Stimulated activated CD4-positive, alpha-beta T cell treated with anti-CD3 and anti-CD28 coated beads, Interleukin-15, amount 100 ng/mL, for 48 hours (primary cell): ENCODE measurements at places on chromosomes 3 and 15.

DNA sequence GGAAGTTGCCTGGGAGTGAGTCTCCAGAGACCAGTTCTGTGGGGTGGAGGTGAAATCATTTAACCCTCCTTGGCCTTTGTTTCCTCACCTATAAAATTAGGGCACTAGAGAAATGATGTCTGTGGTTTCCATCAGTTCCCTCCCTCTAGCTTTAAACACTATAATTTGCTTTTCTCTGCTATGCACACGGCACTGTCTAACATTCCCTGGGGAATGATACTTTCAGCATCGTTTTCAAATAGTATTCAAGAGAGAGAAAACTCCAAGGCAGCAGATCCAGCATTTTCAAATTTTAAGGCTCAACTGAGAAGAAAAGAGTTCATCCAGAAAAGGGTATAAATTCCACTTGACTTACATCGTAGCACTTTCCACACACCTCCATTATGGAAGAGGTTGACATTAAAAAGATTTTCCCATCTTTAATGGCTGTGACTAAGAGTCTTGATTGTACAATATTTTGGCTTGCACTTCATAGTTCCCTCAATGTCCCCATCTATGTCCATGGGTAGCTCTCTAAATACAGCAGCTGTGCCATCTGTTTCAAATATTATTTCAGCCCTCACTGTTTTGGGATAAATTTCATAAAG, 137.7 kb upstream of the ZPLD1 start:
- no peak for DNase-seq

DNA sequence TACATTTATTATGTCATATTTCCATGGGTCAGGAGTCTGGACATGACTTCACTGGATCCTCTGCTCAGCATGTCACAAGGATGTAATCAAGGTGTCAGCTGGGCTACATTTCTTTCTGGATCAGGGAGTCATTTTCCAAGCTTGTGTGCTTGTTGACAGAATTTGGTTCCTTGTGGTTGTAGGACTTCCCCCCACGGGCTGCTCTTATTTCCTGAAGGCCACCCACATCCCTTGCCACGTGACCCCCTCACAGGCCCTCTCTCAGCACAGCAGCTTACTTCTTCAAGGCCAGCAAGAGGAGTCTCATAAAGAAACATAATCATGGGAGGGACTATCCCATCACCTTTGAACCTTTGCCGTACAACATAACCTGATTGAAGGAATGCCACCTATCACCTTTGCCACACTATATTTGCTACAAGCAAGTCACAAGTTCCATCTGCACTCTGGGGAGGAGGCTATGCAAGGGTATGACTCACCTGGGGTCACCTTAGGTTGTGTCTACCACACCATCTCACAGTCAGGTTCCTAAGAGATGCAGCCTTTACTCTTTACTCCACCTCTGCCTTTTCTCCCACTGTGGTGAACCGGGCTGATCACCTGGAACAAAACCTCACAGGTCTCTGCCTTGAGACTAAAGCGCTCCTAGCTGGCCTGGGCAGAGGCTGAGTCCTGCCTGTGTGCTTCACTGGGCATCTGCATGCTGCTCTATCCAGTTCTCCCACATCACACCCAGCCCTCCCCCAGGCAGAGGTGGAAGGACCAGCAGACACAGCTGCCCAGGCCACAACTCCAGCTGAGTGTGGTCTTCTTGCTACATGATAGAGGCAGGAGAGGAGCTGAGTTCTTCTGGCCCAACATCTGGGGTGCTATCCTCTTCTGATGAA, 13.5 kb downstream of the RAB6B start:
- DNase-seq, result no peak

- no peak for DNase-seq
Observed at GRCh38 chr3:140434261-140434905, 243.5 kb upstream of the TRIM42 start.

DNA sequence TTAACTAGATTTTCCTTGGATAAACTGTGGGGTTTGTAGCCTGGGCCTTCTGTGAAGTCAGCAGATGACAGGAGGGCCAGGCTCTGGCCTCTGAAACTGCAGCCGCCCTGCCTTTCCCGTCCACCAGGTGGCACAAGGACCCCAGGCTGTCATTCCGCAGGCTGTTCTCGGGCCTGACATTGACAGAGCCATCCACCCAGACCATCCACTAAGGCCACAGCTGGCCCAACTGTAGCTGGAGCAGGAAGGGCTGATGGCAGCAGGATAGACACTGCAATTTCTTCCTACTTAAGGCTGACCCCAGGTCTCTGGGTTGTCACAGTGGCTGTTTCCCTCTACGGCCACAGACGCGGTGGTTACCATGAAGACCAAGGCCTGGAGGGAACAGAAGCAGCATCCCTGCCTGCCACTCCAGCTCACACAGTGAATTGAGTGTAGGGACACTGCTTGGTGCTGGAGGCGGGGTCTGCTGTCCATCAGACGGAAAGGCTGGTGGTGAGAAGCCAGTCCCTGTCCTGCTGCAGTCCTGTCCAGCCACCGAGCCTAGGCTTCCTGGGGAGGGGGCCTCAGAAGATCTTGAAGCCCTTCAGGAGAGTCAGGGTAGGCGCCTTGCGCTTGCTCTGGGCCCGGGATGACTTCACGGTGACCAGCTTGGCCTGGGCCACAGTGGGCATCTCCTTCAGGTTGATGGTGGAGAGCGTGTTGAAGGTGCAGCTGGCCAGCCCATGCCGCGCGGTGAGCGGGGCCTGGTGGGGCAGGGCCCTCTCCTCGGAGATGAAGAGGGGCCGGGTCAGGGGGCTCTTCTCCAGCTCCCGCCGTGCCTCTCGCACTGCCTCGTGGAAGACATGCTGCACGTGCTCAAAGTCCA, 9.4 kb downstream of the SLC51B start:
- DNase-seq, result peak; percentile 38

GRCh38 chr15:90287101-90287500, 21.6 kb downstream of the NGRN start:
- no peak for DNase-seq
